Upper lobe of right lung (tissue), 1 donor: ENCODE measurements at places on chromosomes 16 and 17.
A peak's percentile ranks its signal among the peaks of the same experiment; 100 is the strongest.

DNA sequence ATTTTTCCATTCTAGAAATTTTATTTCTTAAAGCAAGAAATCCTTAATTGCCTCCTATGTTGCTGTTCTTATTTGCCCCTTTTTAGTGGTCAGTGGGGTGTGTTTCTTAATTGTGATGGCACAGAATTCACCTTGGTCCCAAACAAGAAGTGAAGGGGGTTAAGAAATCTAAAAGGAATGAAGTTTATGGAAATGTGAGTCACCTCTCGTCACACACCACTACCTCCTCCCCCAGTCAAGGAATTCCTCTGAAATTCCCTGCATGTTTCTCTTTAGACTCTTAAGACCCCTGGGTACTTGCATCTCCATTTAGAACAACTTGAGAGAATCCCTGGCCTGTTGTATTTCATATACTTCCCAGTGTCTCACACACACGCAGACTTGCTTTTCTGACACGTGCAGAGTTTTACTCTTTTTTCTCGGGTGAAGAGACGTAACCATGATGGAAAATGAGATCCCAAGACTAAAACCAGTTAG lies 247.4 kb downstream of the PRKCA start:
- DNase-seq, result no peak

DNA sequence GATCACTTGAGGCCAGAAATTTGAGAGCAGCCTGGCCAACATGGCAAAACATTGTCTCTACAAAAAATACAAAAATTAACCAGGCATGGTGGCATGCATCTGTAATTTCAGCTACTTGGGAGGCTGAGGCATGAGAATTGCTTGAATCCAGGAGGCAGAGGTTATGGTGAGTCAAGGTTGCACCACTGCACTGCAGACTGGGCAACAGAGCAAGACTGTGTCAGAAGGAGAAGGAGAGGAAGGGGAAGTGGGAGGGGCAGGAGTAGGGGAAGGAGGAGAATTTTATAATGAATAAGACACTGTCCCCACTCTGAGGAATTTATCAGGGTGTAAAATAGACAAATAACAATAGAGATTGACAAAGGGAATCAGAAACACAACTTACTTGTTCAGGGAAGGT lies 440.6 kb upstream of the DYNLRB2 start:
- no peak for DNase-seq

DNA sequence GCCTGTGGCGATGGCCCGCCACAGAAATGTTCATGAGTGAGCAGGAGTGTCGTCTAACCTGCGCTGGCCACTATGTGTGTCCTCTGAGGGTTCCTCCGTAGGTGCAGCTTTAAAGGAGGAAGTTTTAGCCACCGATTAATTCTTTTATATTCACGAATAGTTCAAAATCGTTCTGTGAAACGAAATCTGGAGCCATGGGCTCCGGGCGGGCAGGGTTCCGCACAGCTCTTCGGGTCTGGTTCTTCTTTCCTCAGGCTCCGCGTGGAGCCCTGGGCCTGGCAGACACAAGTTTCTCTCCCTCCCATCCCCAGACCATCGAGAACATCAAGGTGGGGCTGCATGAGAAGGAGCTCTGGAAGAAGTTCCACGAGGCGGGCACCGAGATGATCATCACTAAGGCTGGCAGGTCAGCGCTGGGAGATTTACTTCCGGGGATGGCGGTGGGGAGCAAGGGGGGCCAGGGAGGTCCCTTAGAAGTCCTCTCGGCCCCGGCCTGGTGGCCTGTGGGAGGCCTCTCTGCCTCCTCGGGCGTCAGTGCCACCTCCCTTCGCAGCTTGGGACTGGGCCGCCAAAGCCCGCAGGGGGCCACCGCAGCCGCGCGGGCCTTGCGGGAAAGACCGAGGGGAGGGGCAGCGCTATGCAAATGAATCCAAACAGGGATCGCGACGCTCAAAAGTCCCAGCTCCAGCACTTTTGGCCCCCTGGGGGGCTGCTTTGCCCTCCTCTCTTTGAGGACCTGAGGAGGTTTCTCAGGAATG lies 5.2 kb downstream of the TBX4 start:
- peak; percentile 61 for DNase-seq

DNA sequence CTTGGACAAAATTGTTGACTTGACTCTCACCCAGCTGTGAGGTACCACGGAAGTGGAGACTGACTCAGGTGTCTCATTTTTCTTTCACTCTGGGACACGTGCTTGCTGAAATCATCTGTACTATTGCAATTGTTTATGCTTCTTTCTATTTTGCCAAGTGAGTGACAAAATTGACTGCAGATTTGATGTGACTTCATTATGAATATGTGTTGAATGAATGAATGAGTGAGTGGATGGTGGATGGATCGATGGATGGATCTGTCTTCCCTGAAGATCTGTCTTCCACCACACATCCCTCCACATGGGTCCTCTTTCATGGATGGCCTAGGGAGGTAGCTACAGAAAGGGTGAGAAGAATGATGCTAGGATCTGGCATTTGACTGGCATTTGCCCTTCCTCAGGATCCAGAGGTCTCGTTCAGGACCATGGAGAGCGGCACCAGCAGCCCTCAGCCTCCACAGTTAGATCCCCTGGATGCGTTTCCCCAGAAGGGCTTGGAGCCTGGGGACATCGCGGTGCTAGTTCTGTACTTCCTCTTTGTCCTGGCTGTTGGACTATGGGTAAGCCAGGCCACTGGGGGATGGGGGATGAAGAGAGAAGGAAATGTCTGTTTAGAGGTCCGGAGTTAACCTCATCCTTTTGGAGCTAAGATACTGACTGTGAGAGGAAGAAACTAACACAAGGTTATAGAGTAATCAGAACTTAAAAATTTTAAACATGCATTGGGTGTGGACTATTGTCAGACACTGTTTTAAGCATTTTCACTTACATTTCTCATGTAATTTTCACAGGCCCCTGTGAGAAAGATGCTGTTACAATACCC lies 12.7 kb downstream of the SLC5A11 start:
- DNase-seq, result peak; percentile 70

DNA sequence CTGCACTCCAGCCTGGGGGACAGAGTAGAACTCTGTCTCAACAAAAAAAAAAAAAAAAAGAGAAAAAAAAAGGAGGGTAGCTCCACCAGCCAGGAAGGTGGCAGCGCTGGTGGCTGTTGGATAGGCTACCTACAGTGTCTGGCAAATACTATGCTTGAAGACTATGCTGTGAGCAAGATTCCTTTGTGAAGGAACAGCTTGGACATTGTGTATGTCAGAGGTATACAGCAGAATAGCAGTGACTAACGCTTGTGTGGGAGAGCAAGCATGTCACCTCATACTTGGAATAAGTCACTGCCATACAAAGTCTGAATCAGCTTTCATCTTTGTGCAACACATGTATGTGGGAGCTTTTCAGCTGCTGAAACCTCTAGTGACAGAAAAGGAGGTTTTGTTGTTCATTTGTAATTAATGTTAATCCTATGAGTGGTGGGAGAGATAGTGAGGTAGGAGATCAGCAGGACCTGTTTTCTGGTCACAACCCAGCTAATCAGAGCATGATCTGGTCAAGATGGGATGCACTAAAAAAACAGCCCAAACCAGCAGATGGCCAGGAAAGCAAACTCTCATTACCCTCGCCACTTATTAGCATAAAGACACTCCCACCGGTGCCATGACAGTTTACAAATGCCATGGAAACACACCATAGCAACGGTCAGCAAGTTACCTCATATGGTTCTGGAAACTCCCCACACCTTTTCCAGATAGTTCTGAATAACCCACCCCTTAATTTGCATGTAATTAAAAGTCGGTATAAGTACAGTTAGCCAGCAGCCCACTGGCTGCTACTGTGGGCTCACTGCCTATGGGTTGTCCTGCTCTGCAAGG lies 6.8 kb upstream of the ITGAD start:
- no peak for DNase-seq

DNA sequence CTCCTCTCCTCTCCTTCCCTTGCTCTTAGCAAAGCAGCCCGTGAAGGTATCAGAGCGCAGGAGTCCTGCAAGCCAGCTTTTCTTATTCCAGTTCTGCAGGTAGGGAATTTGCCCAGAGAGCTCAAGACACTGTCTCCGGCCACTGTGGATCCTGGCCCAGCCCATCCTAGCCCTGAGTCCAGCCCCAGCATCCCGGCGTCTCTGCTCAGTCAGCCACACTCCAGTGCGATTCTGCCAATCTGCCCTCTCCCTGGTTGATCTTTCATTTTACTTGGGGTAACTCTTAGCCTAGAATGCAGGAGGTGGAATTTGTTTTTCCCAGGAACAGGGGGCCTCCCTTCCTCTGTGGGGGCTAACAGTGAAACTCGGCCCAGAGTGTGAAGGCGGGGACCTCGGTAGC lies 176.9 kb upstream of the GSE1 start:
- no peak for DNase-seq

DNA sequence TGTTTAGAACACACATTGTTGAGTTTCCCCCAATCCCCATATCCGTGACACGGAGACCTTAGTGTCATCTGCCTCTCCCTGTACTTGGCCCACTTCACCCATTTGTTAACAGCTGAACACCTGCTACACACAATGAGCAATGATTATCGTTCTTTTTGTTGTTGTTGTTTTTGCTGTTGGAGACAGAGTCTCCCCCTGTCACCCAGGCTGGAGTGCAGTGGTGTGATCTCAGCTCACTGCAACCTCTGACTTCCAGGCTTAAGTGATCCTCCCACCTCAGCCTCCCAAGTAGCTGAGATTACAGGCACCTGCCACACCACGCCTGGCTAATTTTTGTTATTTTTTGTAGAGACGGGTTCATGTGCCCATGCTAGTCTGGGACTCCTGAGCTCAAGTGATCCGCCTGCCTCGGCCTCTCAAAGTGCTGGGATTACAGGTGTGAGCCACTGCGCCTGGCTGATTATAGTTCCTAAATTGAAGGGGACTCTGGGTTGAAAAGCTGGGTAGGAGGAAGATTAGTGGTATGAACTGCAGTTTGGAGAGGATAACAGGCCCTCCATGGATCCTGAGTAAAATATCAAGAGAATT lies 21.6 kb downstream of the NDE1 start:
- no peak for DNase-seq

DNA sequence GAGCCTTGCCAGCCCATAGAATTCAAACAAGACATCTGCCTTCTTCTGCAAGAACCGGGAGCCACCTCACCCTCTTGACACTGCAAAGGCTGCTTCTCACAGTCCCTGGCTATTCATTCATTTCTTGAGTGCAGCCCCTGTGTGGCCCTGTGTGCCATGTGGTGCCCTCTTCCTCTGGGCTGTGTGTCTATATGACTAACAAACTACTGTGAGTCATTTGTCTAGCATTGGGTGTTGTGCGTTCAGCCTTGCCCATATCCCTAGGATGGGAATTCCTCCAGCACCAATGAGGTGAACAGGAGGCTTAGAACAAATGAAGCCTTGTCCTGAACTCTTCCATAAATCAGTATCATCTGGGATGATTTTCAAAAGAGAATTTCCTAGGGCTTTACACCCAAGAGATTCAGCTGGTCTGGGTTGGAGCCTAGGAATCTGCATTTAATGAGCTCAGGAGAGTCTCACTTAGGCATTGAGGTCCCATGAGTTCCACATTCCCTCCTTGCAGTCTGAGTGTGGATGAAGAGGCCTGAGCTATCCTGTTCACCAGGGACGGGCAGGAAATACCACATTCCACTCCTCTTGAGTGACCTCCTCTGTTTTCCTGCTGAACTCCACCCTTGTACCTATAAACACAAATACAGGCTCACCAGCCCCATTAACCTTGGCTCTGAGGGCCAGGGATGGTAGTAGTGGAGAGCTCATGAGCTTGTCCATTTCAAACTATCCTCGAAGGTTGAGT lies 308.7 kb upstream of the N4BP1 start:
- no peak for DNase-seq

- DNase-seq, result no peak
Observed at GRCh38 chr16:85310868-85311585, 198.8 kb upstream of the CIBAR2 start.

- no peak for DNase-seq
Observed at GRCh38 chr16:63613701-63614100, 1508.2 kb downstream of the CDH11 start.

GRCh38 chr16:11219178-11219577 lies 36.8 kb downstream of the SOCS1 start:
- no peak for DNase-seq

DNA sequence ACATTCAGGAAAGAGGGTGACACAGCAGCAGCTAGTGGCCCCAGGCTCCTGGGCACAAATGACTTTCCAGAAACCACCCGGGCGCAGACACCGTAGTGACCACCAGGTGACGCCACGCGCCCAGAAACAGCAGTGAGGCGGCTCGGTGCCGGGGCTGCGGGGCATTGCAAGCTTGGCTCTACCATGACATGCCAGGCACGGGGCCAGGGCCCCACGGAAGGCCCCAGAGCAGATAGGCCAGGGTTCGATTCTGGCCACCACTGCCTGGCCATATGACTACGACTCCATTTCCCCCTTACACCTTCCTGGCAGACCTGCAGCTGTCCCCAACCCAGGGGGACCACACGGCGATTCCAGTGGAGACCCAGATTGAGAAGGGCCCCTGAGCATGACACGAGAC lies 6.7 kb downstream of the RHBDF1 start:
- DNase-seq, result peak; percentile 92

DNA sequence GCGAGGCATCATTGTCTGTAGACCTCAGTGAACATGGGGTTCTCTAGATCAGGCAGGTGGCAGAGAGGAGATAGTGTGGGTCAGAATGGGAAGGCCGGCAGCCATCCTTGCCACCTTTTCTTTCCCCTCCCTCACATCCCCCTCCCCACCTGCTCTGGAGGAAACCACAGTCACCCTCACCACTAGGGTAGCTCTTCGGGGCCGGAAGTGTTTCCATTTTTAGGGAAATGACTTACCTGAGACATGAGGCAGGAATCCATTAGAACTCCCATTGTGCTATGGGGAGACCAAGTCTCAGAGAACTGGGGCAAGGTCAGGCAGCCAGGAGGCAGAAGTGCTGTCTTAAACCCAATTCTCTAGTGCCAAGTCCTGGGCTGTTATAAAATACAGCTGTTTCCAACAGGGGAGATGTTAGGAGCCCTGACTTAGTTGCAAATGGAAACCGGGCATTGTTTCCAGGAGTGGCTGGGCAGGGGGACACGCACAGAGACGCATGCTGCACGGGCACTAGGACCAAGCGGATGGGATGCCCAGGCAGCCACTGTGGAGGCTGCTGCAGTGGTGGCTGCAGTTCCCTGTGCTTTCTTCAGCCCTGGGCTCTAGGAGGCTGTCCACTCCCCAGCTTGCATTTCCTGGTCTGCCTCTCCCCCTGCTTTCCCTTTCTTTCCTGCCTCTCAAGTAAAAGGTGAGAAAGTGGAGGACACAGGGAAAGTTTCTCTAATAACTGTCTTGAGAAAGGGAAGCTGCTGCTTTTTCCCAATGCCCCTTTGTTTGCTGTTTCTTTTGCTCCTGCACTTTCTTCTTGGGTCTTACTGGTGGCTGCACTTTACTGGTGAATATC lies 2.8 kb downstream of the HAS3 start:
- peak; percentile 63 for DNase-seq

GRCh38 chr16:81888520-81889394 lies 109.7 kb downstream of the PLCG2 start:
- DNase-seq, result no peak
